ENCODE measurements at places on chromosomes 7 and 10. TPM values are rescaled to one million over a fixed set of nuclear protein-coding genes. Genes with fewer than 3 reads are reported as not detected.
A peak's percentile ranks its signal among the peaks of the same experiment; 100 is the strongest.

Gene NANOS1
- 9.1 TPM for total RNA-seq

Gene ADAM12
- 45.6 TPM for total RNA-seq

Gene TUBAL3
- total RNA-seq = not detected

DNA sequence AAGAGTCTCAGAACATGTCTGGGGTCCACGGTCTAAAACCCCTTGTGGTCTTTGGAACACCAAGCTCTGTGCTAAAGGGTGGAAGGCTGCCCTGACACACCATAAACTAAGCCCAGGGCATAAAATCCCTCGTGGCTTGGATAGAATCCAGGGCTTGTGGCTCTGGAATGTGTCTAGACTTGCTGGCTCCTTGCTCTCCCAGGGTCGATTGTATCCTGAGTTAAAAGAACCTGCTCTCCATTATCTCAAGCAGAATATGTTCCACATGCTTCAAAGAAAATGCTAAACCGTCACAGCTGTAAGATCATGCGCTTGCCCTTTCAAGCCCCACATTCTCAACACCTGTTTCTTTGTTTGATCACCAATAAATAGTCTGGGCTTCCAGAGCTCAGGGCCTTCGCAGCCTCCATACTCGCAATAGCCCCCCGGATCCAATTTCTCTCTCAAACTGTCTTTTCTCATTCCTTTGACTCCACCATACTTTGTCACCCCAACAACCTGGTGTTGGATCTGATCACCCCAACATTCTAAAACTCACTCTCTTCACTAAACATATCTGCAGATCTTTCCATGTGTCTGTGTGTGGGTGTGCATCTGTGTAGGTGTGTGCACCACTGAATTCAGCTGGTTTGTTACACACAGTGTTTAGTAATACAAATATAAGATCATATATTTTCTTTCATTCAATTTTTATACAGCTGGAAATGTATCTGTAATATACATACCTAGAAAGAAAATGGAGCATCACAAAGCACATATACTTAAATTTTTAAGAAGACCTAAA, 238.5 kb downstream of the ZMYND11 start:
- DNase-seq = peak; percentile 87
- H3K27me3 ChIP-seq = no peaks in the 10 kb centered on the region

- DNase-seq = no peak
- no peak overlapping the region for H3K4me3 ChIP-seq
- H3K27ac ChIP-seq = no peak overlapping the region
- H3K27me3 ChIP-seq = no peaks in the 10 kb centered on the region
These were observed 303.7 kb downstream of the BMPER start for GRCh38 chr7:34208878-34209621.
